Activated CD4-positive, alpha-beta T cell treated with anti-CD3 and anti-CD28 coated beads for 1 hour (primary cell): ENCODE measurements at places on chromosomes 11 and 22.

- no peak for DNase-seq
These were observed 1126.4 kb downstream of the TBC1D22A start for GRCh38 chr22:47888817-47889216.

GRCh38 chr22:28179392-28179791, 260.3 kb upstream of the PITPNB start:
- DNase-seq = no peak

GRCh38 chr11:116333001-116333535, 439.7 kb downstream of the BUD13 start:
- DNase-seq = no peak

DNA sequence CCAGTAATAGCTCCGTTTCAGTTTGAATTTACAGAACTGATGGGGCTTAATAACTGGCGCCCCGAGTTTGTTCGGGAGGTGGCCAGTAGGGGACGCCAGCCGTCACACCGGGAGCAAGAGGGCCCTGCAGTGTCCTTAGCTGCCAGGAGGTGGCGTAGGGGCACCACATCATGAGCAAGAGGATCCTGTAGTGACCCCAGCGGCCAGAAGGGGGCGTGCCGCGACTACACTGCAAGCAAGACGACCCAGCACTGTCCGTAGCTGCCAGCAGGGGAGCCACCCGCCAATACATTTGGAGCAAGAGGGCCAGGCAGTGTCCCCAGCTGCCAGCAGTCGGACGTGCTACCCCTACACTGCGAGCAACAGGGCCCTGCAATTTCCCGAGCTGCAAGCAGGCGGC, 663.7 kb upstream of the B3GAT1 start:
- peak; percentile 13 for DNase-seq

DNA sequence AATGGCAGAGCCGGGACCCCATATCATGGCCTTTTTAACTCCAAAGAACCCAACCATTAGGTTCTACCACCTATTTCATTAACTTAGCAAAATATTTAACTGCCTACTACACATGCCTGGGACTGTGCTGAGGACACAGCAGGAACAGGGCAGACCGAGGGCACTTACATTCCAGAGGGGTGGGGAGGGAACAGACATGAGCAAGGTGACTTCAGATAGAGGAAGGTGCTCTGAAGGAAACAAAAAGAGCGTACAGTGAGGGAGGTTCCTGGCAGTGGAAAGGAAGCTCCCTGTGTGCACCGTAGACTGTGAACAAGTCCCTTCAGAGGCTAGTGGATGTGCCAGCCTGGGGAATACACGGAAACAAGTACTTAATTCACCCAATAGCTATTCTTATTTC, 82.8 kb downstream of the NAT10 start:
- no peak for DNase-seq

DNA sequence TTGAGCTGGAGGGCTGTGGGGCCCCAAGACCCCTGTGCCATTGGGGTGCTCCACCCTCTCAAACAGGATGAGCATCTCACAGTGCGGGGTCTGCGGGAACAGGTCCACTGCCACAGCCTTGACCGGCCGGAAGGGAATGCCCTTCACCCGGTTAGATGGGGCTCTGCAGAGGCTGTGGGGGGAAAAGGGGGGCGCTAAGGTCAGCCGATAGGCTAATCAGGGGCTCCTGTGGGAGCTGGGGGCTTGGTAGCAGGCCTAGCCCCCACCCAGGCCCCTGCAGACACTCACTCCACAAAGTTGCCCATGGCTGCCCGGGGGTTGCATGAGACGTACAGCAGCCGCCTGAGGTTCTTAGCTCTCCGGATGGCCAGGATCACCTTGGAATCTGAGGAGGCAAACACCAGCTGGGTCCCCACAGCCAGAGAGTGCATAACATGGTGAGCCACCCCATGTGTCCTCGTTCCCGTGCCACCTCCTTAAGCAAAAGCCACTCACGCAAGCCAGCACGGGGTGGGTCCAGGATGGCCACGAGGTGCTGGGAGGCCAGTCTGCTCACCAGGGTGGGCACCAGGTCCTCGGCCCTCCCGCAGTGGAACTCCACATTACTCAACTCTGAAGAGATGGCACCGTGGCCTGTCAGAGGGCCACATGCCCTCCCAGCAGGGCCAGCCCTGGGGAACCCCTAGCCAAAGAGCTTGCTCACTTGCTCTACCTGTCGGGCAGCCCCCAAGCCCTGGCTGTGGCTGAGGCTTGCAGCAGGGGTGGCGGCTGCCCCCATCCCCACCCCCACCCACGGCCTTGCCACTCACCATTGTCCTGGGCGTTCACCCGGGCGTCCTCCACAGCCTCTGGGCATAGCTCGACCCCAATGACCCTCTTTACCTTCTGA, 3.0 kb upstream of the RANBP1 start:
- no peak for DNase-seq

DNA sequence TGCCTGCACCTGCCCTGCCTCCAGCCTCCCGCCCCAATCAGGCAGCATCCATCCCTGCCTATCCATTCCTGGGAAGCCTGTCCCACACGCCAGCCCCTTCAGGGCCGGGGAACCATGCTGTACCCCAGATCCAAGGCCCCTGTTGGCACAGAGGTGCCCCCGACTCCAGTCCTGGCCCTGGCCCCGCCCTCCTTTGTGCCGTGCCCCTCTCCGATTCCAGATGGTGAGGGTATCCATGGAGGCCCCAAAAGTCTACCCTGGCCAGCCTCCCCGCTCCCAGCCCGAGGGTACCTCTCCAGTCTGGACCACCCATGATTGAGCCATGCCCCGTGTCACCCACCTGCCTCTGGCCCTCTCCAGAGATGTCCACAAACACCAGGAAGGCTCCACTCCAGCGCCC, 2.7 kb upstream of the TH start:
- no peak for DNase-seq

DNA sequence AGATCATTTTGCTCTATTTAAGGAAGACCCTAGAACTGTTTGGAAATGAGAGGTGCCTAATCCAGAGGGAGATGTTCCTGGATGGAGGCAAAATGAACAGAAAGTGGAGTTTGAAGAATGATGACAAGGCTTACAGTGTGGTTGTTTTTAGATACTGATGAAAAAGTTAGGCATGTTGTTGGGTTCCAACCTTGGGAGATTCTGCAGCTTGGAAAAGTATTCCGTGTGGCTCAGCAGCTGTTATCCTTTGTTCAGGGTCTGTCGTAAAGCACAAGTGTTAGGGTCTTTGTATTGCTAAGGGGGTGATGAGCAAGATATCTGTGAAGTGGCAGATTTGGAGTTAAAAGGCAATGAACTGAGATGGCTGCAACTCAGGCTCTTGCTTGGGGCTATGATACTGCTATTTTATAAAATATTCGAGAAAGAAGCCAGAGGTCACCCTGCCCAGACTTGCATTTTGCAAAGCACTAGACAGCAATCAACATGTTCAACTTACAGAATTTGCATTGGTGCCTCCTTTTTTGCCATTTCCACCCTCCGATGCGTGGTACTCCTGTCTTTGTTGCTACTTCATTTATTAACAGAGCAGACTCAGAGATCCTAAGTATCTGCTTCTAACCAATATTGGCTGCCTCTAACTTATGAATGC, 45.3 kb upstream of the POGLUT3 start:
- no peak for DNase-seq

DNA sequence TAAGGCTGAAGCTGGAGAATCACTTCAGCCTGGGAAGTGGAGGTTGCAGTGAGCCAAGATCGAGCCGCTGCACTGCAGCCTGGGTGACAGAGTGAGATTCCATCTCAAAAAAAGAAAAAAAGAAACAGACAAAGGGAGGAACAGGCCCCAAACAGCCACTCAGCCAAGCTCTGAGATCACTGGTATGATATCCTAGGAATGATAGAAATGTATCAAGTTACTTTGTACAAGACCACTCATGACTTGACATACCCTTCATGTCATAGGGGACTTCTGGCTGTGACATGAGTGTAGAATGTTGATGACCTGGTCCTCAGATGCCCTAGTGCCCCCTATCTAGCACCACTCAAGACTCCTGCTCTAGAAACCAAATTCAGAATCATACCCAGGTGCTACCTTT, 216.5 kb downstream of the NAV2 start:
- no peak for DNase-seq

GRCh38 chr11:46832511-46833214, 13.4 kb downstream of the CKAP5 start:
- no peak for DNase-seq

- DNase-seq = no peak
These were observed 2.7 kb downstream of the CRYBB1 start for GRCh38 chr22:26615149-26615548.

- DNase-seq = no peak
These were observed 28.6 kb downstream of the PTPRJ start for GRCh38 chr11:48008951-48009270.

DNA sequence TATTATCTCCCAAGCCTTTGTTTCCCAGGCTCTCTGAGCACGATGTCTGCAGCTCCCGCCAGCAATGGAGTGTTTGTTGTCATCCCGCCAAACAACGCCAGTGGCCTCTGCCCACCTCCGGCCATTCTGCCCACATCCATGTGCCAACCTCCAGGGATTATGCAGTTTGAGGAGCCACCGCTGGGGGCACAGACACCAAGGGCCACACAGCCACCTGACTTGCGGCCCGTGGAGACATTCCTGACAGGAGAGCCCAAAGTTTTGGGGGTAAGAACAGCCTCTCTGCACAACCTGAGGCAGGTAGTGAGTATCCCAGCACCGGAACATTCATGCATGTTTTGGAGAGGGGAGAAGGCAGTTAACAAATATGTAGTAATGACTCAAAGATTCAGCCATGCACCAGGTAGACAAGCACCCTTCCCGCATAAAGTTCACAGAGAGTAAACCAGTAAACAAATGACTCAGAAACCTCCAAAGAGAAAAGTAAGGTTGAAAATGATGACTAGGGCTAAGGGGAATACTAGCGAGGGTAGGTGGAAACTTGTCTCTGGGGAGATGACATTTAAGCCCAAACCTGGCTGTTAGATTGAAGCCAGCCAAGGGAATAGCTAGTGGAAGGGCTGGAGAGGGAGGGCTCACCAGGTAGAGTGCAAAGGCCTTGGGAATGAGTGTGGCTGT, 7.2 kb downstream of the MS4A15 start:
- no peak for DNase-seq

DNA sequence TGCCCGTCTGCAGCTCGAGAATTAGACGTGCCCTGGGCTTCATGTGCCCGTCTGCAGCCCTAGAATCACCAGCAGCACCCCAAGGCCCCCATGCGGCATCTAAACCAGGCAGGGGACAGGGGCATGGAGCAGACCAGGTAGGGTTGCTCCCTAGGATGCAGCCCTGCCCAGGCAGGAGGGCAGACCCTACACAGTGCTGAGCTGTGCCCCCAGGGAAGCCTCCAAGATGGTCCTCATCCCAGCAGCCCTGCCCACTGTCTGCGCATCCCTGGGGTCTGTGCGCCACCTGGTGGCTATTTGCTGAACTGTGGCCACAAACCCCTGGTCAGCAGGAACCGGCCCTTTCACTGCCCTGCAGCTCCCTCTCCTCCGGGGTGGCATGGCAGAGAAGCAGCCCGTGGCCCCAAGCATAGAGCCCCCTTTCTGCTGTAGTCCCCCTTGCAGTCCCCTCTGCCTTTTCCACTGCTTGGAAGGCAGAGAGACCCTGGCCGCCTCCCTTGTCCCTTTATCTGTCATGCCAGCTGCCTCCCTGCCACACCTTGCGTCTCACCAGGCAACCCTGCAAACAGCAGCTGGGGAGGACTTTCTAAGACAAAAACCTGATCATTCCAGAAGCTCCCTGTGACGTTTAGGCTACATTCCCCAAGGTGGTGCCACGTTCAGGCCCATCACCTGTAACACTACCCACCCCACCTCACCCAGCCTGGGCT, 86.6 kb downstream of the KCNQ1 start:
- DNase-seq = peak; percentile 56

DNA sequence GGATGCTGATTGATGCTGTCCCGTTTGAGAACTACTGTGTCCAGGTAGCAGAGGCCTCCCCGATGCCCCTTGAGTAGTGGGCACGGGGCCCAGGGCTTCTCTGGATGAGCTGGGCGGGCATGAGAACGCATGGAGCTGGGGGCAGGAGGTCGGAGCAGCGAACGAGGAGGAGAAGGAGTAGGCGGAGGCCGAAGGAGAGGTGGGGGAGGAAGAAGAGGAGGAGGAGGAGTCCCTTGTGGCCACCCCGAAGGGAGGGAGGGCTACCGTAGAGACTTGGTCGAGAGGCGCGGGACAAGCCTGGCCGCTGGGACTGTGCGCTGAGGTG, 62.9 kb downstream of the CRYBB2 start:
- no peak for DNase-seq

- no peak for DNase-seq
These were observed 83.9 kb upstream of the TIMP3 start for GRCh38 chr22:32717337-32718240.

DNA sequence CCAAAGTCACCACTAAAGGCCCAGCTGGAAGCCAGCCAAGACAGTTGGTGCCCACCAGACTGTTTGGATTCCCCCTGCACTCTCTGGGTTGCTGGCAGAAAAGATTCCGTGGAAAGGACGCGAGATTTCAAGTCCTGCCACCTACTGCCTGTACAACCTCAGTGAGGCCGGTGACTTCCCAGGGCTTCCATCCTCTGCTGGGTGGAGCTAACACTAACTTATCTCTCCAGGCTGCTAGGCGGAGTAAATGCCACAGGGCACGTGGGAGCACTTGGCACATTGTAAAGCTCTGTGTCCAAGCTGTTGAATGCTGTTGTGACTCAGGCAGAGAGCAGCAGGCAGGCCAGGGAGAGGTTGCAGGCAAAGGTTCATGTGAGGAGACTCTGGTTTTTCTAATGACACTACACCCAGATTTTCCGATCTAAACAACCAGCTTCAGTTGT, 50.9 kb upstream of the CDON start:
- no peak for DNase-seq

GRCh38 chr11:32118025-32118974, 27.4 kb downstream of the RCN1 start:
- DNase-seq = no peak

DNA sequence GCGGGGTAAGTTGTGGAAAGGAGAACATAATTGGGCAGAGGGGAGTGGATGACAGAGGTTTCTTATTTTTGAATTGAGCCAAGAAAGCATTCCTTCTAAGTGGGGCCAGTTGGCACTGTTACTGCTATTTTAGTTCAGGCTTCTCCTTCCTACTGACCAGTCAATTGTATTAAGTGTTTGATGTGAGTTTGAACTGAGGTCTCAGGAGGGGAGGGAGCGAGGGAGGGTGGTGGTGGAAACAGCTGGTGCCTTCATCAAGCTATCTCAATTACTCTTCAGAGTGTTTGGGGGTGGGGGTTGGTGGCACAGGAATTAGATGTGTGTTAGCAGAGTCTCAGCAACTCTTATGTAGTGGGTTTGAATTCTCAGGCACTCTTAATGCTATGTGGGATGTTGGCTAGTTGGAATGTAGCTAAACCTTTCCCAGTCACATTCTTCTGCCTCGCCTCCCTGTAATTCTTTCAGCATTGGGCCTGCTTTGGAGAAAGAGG, 14.5 kb downstream of the CTNND1 start:
- DNase-seq = no peak

- no peak for DNase-seq
These were observed 42.1 kb downstream of the TRIM66 start for GRCh38 chr11:8640267-8640906.
